Endothelial cell of umbilical vein (primary cell): ENCODE measurements at places on chromosomes 1 and 21. TPM values are rescaled to one million over a fixed set of nuclear protein-coding genes. Genes with fewer than 3 reads are reported as not detected.

The NIT1 gene
- 20.3 and 20.9 TPM in 2 replicates for total RNA-seq

The KPRP gene
- total RNA-seq: not detected in 2 replicates

The RASAL2 gene
- 15.5 and 19.6 TPM in 2 replicates for total RNA-seq

The LAMC1 gene
- total RNA-seq: 202 and 216 TPM in 2 replicates

The UBE2U gene
- not detected in 2 replicates for total RNA-seq

The AQP10 gene
- not detected in 2 replicates for total RNA-seq

The CGN gene
- total RNA-seq: 0.73 and 1.2 TPM in 2 replicates
